T47D (cell line): ENCODE measurements at places on chromosomes 4 and X.

- DNase-seq, result no peak
Measured at GRCh38 chrX:3697220-3697684, 16.2 kb downstream of the PRKX start.

DNA sequence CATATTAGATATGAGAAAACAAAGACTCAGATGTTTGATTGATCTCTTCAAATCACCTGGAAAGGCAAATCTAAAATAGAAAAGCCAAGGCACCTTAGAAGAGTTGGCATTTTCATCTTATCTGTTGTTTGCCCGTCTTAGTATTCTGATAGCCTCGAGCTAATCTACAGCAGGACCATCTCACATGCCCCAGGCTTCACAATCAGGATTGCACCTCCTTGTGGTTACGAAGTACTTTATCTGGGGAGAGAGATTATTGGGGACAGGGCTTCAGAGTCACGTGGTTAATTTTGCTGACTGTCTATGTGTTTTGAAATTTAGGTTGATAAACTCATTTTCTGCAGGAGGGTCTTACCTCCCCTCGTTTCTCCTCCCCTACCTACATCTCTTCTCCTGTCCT lies 313.1 kb upstream of the ANXA10 start:
- no peak for DNase-seq

- DNase-seq, result no peak
Measured at GRCh38 chr4:1627417-1628313, 56.4 kb downstream of the FAM53A start.

DNA sequence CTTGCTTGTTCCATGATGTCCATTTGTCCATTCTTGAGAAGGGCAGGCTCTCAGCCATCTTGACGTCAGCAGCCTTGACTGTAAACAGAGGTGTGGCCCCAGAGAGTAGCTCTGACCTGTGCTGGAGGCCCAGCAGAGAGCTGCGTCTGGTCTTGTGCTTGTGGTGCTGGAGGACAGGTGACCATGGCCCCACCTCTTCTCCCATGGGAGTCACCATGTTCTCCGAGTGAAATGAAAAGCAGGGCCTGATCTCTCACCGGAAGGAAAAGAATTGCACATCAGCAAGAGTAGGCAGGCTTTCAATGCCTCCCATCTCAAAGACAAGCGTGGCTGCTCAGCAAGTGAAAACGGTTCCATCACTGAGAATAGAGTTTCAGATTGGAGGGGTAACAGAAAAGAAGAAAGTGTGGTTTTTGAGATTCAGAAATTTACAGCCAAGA lies 11.5 kb downstream of the PARM1 start:
- peak; percentile 47 for DNase-seq

DNA sequence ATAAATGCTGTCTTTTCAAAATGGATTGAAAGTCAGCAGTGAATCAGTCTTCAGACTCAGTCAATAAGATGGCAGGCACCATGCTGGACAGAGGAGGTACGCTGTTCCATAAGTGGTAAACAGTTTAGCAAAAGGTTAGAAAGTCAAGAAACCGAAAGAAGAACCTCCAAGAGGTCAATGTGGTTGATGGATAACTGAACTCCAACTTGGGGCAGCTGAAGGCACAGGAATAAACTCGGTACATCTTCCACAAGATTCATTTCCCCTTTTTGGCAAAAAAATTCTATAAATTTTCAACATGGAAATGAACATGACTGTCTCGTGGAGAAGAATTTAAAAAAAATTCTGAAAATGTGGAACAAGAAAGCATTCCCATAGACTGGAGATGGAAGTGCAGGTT lies 18.4 kb upstream of the SEL1L3 start:
- no peak for DNase-seq

DNA sequence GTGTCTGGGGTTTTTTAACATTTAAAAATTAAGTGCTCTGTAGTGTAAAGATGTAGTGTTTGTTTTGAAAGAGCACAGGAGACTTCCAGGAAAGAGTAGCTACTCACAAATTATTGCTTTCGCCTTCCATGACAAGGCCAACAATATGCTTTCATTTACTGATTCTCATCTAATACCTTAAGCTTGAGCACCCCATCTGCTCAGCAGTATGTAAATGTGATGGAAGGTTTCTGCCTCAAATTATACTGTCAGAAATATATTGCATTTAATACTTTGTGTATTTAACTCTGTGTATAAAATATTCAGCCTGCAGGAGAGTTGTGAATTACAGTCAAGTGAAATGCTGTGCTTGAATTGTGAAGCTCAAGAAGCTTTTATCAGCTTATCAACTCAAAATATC lies 296.3 kb upstream of the ATOH1 start:
- no peak for DNase-seq

DNA sequence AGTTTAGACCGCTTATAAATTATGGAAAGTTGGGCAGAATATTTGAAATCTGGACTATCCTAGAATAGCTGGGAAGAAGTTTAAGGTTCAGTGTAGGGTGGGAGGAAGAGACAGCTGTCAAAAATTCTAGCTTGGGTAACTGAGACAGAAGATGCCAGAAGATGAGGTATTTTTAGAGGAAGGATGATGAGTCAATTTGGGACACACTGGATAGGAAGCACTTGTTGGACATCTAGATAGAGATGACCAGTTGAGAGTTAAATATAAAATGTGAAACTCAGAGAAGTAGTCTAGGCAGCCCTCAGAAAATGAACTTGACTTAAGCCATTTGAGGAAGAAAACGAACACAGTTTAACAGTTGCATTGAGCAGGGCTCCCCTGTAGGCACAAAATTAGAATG lies 137.9 kb upstream of the MAP9 start:
- no peak for DNase-seq

GRCh38 chr4:118177126-118177525 lies 142.8 kb downstream of the NDST3 start:
- DNase-seq, result no peak

DNA sequence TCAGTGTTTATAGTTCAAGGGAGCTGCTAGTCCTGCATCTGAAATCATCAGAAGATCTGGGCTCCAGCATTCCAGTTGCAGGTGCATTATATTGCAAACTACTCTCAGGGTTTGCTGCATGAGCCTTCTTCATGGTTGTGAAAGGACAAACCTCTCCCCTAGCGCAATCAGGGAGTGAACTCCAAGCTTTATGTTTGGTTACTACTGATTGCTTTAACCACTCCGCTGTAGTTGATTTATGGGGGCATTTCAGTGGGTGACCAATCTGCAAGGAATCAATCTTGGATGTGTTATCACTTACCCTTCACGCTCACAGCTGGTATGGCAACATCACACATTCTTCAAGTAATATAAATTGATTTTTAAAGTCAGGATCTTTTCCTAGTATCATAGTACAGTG lies 552.1 kb downstream of the SPOCK3 start:
- DNase-seq, result no peak
